ENCODE measurements at places on chromosomes 12 and 14.
A peak's percentile ranks its signal among the peaks of the same experiment; 100 is the strongest.

DNA sequence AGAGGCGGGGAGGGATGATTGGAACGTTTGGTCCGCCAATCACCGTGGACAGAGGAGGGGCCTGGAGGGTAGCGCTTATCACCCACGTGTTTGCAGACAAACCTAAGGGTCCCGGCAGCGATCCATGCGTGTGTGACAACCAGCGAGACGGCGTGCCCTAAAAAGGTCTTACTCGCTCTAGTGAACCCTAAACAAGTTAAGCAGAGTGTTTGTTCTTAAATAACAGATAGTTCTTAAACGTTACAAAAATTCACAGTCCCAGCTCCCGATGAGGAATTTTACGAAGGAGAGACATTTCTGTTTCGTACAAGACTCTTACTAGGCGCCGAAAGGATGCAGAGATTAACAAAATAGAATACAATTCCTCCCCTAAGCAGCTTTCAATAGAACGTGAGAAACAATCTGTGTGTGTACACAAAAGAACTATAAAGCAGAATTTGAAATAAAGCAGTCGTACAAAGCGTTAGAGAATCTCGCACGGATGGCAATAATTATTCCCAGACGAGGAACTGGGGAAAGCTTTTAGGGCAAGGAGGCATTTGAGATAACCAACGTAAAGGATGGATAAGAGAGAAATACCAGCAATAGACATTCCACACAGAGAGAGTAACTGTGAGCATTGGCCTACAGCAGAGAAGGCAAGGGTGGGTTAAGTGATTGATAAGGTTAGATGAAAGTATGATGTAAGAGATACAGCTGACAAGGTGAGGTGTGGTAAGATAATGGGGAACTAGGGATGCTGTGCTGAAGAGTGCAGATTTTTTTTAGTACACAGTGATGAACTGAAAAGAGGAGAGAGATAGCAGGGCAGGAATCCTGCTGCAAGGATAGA lies 831 bp upstream of the RPS6KA5 start:
- no peak for DNase-seq

GRCh38 chr12:19198272-19198671 lies 68.7 kb downstream of the PLEKHA5 start:
- peak; percentile 77 for DNase-seq

DNA sequence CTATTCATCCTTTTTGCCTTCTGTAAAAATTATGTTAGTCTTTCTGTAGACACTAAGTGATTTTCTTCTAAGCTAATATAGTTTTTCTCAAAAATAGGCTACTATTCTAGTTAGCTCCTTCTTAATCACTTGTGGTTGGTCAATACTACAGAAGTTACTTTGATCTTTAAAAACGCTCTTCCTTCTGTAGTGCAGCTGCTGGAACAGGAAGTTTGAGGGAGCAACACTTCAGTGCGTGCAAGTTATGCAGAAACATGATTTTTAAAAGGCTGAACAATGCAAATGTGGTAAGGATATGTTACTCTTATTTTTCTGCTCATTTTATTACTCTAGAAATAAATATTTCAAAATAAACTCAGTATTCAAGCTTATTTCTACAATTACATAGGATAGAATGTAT lies 11.1 kb upstream of the RERGL start:
- DNase-seq, result peak; percentile 2

DNA sequence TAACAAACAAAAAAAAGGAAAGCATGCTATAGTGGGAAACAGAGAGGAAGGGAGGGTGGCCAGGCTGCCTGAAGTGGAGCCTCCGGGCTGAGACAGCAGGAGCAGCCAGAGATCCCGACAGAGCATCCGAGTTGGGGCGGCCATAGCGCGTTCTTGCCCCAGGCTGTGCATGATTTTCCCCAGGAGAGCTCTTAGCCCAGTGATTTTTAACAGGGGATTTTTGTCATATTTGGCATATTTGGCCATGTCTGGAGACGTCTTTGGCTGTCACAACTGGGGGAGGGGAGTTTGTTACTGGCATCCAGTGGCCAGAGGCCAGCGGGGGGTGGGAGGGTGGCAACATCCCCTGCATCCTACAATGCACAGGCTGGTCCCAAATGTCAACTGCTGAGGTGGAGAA lies 23.6 kb downstream of the BDKRB1 start:
- DNase-seq, result no peak

GRCh38 chr12:1873531-1874510 lies 44.6 kb downstream of the CACNA2D4 start:
- no peak for DNase-seq

DNA sequence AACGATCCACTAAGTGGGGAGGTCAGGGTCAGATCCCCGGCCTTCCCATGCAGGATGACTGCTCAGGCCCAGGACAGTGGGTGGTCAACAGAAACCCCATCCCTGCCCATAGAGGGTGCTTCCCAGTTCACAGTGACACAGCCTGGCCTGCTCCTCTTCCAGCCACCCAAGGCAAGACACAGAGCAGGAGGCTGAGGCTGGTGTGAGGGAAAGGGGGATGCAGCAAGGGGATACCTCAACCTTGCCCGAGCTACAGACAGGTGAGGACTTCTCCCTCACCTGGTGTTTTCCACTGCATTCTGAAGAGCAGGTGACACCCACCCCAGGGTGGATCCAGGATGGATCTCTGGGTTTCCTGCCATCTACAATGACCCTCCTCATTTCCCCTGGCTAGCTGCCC lies 106.7 kb downstream of the KIF26A start:
- no peak for DNase-seq

GRCh38 chr12:68978678-68979077 lies 45.7 kb upstream of the CPM start:
- DNase-seq, result no peak

DNA sequence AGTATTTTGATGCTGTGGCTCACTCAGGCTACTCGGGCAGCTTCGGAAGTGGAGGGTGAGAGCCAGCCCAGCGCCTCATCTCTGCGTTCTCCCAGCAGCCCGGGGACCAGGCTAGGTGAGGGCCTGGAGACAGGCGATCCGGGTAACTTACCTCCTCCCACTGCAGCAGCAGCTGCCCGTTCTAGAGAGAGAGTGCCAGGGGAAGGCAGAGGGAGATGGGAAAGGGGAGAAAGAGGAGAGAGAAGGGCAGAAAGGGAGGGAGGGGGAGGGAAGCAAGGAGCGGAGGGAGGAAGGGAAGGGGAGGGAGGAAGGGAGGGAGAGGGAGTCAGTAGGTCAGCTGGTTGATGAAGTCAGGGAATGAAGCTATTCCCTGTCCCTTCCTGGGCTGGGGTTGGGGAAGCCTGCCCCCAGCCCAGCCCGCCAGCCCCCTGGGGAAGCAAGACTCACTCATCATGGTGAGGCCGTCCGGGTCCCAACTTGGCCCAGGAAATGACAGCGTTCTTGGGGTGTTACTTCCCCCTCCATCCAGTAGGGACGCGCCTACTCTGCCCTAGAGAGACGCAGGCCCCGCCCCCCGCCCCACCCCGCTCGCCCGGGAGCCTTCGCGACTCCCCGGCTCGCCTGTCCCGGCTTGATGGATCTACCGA lies at the start of gene IFI27L2:
IFI27L2 (minus strand) TSS at position 494 of the 647 bp plus-strand sequence; CDS start at position 454, 40 bp downstream.
- peak; percentile 77 for DNase-seq

DNA sequence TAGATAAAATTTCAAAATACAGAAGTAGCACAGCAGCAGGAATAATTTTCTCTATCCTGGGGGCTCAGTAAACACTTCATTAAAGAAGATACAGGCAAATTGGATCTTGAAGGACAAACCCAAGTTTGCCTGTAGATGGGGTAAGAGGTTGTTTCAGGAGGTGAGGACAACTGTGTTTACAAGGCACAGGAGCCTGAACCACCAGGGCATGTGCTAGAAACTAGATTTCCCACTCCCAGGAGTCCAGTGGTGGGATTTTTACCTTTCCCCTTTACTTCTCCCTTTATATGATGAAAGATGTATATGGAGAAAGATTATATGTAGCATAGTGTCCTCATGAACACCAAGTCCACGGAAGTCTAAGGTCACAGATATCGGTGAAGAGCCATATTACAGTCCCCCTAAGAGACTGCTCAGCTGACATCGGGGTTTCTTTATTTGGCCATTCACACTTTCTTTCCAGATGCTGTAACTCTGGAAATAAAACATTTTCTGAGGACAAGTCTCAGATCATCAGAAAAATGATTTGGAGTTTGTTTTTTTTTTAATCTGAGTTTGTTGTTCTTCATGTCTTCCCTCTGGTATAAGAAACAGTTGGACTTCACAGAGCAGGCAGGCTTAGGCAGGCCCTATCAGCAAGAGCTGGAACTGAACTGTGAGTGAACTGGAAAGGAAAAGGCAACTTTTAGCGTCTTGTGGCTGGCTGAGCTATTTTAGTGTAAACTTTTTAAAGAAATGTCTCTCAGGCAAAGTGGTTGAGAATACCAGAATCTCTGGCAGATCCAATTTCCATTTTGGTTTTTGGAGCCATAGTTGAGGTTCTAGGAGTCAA lies 8.0 kb upstream of the EVL start:
- DNase-seq, result peak; percentile 57

- no peak for DNase-seq
Observed at GRCh38 chr14:50087341-50088116, 28.8 kb downstream of the VCPKMT start.

GRCh38 chr14:26841326-26841725 lies 243.5 kb upstream of the NOVA1 start:
- no peak for DNase-seq

DNA sequence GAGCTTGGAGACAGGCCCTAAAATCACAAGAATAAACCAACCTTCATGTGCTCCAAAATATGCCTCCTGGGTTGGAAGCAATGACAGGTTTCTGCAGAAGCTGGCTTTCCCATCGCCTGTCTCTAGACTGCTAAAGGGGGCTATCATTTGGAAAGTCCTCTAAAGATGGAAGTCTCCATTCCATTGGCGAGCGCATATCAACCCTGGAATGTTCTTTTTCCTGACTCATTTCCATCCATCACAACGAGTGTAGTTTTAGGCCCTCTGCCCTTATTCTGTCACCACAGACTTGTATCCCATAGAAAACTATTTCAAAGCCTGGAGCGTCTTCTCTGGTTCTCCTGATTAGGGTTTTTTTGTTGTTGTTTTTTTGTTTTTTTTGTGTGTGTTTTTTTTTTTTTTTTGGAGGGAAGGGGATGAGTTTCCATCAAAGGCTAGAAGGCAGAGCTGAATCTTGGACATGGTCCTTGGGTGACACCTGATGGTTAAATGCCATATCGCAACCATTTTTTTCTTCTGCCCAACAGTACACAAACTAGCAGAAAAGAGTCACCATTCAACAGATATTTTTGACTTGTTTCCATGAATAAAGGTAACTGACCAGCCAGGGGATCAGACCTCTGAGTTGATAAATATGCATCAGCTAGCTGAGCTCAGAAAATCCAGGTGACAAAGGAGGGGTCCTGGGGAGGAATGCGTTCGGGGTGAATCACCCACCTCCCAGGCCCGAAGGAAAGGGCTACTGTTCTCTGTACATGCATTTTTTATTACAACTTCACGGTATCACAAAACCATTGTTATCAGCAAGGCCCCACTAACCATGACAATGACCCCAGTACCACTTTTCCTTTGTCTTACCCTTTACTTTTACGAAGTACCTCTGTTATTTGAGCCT lies 40.5 kb downstream of the KCNA5 start:
- DNase-seq, result peak; percentile 76

DNA sequence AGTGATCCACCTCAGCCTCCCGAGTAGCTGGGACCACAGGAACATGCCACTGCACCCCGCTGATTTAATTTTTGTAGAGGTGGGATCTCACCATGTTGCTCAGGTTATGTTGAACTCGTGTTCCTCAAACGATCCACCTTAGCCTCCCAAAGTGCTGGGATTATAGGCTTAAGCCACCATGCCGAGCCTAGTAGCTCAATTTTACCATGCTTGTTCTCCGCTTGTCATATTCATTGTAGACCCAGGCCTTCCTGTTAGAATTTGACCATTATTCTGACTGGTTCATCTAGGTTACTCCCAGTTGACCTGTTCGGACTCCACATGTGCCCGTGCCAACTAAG lies 24.7 kb downstream of the TMBIM6 start:
- DNase-seq, result no peak
